Activated CD4-positive, alpha-beta T cell treated with anti-CD3 and anti-CD28 coated beads, Interleukin-2, amount 50 U/mL, for 4 hours (primary cell): ENCODE measurements at places on chromosomes 7 and 10.

DNA sequence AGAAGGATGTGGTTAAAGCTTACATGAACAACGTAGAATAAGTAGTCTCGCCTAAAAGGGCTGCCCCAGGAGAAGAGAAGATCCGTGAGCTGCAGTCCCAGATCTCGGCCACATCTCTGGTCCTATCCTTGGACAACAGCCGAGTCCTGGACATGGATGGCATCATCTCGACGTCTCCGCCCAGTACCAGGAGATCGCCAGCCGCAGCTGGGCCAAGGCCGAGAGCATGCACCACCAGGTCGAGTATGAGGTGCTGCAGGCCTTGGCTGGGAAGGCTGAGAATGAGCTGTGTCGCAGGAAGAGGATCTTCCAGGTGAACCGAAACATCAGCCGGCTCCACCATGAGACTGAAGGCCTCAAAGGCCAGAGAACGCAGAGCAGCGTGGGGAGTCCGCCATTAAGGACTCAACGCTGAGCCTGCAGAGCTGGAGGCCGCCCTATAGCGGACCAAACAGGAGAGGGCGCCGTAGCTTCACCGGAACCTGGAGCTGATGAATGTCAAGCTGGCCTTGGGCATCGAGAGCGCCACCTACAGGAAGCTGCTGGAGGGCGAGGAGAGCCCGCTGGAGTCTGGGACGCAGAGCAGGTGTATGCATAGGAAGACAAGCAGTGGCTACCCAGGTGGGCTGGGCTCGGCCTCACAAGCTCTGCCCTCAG is 22.2 kb downstream of the LIPK start:
- no peak for DNase-seq

DNA sequence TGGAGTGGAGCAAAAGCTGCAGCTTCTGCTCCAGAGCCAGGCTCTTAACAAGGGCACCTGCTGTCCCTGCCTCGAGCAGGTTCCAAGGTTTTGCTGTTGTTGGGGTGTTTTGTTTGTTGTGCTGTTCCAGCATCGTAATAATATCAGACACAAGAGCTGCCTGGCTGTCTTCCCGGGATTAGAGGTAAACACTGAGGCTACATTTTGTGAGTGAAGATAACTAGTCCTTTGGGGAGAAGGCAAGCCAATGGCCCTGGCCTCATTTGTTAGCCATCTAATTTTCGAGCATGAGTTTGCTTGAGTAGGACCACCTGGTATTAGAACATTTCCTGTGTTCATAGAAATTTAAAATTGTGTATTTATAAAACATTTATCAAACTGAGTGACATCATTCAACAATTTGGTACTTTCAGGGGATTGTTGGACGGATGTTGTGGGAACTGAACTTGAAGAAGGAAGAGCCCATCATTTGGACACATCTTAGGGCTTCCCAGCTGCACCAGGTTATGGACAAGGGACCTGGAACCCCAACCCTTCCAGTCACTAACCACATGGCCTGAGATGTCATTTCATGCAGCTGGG is 555.0 kb downstream of the TNS3 start:
- DNase-seq = no peak

DNA sequence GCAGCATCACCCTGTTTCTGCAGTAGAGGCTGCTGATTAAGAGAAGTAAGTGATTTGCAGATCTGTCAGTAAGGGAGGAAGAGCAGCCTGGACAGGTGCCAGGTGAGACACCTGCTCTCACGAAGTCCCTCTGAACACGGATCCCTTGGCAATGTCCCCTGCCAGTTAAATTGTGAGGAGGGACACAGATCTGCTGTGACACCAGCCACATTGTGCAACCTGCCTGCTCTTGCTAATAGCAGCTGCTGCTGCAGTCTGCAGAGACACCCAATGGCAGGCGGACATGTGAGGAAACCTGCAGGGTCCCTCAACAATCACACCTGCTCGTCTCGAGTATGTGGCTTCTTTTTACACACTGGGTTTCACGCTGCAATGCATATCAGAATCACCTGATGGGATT is 31.9 kb downstream of the ANXA11 start:
- no peak for DNase-seq

DNA sequence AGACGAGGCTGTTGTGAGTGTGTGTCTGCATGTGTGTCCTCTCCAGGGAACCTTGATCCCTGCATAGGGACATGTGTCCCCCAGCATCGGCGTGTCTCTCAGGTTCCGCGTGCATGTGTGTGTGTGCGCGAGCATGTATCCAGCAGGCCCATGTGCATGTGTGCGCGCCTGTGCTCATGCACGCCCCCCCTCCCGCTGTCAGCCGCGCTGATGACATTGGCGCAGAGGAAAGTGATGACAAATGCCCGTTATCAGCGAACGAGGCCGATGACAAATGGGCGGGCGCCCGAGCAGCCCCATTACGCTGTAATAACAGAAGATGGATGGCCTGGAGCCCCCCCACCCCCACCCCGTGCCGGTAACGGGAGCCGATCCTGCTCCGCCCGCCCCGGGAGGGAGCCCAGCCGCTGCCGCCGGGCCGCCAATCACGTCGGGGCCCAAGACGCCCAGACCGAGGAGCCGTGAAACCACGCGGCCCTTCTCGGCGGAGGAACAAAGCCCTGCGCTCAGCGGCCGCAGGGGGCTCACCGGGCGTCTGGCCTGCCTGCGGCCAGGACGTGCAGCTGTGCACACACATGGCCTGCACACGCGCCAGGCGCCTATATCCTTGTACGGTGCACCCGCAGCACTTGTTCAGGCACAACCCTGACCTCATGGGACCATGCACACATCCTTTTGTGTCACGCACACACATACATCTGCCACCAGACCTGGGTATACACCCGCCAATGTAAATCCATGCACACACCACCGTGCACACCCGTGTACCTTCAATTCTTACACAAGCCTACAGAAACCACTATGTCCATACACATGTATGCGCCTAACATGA is 21.5 kb downstream of the POLL start:
- no peak for DNase-seq

- DNase-seq = no peak
Observed at GRCh38 chr10:119025776-119026175, 3.7 kb upstream of the NANOS1 start.

DNA sequence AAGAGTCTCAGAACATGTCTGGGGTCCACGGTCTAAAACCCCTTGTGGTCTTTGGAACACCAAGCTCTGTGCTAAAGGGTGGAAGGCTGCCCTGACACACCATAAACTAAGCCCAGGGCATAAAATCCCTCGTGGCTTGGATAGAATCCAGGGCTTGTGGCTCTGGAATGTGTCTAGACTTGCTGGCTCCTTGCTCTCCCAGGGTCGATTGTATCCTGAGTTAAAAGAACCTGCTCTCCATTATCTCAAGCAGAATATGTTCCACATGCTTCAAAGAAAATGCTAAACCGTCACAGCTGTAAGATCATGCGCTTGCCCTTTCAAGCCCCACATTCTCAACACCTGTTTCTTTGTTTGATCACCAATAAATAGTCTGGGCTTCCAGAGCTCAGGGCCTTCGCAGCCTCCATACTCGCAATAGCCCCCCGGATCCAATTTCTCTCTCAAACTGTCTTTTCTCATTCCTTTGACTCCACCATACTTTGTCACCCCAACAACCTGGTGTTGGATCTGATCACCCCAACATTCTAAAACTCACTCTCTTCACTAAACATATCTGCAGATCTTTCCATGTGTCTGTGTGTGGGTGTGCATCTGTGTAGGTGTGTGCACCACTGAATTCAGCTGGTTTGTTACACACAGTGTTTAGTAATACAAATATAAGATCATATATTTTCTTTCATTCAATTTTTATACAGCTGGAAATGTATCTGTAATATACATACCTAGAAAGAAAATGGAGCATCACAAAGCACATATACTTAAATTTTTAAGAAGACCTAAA is 238.5 kb downstream of the ZMYND11 start:
- DNase-seq = no peak
